ENCODE measurements at places on chromosomes 2 and 18.
A peak's percentile ranks its signal among the peaks of the same experiment; 100 is the strongest.

DNA sequence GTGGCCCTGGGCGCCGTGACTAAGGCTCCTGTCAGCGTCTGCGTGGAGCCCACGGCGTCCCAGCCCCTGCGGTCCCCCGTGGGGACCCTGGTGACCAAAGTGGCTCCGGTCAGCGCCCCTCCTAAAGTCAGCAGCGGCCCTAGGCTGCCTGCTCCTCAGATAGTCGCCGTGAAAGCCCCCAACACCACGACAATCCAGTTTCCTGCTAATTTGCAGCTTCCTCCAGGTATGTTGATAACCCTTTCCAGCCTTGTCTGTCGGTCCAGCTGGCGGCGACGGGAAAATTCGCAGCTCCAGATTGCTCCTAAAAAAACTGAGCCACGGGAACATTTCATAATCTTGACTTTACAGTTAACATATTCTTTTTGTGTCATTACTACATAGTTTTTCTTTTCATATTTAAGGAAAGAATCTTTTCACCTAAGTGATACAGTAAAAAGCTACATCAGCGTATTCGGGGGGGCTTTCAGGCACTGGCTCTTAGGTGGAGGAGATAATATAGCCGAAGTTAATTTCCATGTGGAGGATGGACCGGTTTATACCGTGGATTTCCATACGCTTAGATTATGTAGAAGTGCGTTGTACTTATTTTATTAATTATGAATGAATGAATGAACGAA lies 916 bp downstream of the TAF4B start:
- DNase-seq = peak; percentile 39

DNA sequence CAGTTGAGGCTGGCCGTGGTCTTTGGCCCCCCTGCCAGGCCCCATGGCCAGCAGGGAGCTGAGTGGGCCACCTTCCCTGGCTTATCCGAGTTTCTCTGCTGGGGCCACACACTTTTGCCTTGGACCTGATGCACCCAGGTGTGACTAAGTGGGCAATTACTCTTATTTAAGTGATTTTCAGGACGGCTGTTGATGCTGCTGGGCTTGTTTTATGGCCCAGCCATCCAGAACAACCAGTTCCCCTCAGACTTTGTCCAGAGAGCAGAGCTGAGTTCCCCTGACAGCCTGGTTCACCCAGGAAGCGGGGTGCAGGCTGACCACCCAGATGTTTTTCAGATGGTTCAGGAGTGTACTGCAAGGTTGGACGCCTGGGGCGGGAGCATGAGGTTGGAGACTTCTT lies 68.8 kb downstream of the GLI2 start:
- DNase-seq = no peak

DNA sequence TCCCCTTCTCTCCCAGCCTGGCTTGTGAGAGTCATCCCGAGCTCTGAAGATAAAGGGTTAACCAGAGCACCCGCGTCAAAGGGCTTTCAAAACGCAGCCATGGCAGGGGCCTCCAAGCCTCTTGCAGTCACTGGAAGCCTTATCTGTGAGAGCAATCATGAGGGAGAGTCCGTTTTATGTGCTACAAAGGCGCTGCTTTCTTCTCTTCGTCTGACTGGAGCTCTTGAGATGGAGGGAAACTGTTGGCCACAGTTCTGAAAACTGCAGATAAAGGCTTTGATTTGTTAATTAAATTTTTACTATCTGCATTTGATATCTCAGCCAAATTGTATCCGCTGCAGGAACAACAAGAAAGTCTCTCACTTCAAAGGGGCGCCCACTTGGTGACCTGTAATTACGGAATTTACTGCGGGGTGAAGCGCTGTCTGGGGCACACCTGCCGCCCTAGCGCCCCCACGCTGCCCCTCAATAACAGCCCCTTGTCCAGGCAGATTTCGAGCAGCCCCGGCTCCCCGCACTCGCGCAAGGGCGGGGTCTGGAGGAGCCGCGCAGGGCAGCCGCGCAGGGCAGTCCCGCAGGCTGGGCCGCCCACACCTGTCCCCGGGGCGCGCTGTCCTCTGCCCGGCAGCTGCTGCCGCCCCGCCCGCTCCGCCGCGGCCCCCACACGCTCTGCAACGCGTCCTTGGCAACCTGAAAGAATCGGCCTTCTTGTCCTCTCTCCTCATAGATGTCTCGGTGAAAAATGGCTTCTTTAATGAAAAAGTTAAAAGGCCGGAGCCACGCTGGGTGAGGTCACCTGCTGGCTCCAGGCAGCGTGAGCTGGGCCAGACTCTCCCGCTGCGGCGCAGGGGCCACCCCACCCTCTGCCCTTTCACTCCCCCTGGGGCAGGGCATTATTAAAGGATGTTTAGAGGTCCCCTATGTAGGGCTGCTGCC lies 217.9 kb downstream of the VAPA start:
- no peak for DNase-seq

DNA sequence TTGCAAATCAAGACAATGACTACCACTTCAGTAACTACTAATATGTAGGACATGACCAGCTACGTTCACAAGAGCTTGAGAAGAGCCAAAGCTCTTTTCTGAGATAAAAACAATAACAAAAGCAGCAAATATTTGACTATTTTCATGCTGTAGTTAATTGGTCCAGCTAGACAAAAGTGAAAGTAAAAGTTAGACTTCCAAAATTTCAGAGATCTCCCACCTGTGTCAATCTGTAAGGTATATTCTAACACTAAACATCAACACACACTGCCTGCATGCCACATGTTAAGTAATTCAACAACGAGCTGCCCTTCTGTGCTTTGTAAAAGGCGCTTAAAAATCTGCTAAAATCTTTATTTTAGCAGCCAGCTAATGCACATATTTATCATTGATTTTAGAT lies 185.9 kb downstream of the SLC39A10 start:
- no peak for DNase-seq

- no peak for DNase-seq
Measured at GRCh38 chr2:102230410-102230909, 43.6 kb downstream of the IL1RL2 start.

- no peak for DNase-seq
Measured at GRCh38 chr2:71952572-71953188, 195.0 kb downstream of the CYP26B1 start.

GRCh38 chr2:240596491-240596931 lies 10.0 kb downstream of the CAPN10 start:
- DNase-seq = no peak

DNA sequence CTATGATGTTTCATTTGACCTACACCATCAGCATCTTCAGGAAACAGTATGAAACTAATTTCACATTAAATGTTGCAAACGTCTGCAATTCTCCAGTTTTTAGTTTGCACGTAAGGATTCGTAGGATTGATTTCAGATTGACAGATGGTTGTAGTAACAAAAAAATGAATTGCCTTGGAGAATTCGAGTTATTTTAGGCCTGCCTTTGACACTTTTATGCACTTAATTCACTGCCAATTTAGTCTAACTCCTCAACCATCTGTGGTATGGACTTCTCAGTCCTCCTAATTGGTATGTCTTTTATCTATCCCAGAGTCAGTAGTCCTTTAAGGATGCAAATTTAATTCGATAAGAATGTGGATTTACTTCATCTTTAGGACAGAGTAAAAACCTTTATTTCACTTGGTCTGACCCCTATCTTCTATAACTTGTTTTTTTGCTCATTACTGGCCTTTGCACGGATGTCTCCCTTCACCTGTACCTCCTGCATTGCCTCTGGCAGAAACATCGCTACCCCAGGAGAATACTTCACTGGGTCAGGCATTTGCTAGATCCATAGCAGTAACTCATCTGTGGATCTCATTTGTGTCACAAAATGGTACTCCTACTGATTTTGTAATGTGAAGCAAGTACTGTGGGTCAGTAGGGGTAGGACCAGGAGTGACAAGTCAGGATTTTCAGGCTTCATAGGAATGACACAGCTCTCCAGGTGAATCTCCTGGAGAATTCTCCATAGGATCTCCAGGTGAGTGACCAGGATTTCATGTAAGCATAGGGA lies 3.9 kb downstream of the RPL37A start:
- no peak for DNase-seq

DNA sequence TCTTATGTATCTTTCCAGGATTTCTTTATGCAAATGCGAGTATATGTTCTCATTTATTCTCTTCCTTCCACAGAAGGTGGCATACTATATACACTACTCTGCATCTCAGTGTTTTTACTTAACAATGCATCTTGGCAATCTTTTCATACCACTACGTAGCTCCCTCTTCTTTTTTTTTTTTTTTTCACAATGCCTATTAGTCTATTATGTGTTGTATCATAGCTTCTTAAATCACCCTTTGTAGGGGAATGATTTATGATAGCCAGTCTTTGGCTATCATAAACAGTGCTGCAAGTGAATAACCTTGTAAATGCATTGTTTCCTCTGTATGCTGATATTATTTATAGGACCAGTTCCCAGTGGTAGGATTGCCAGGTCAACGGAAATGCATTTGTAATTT lies 204.2 kb downstream of the BABAM2 start:
- DNase-seq = no peak

GRCh38 chr2:223797037-223797436 lies 40.3 kb downstream of the AP1S3 start:
- no peak for DNase-seq

GRCh38 chr18:25136416-25137196 lies 215.4 kb downstream of the ZNF521 start:
- DNase-seq = no peak

DNA sequence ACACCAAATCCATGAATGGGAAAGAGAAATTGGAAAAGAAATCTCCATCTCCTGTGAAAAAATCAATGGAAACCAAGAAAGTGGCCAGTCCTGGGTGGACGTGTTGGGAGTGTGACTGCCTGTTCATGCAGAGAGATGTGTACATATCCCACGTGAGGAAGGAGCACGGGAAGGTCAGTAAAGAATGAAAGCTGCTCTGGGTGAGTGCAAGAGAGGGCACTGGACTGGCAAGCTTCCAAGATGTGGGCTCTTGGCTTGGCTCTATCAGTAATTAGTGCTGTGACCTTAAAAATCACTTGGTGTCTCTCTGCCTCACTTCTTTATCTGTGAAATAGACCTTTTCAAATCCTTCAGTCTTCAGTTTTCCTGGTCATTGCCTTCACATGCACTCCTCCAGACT lies 89.0 kb downstream of the ZNF532 start:
- no peak for DNase-seq

- peak; percentile 35 for DNase-seq
Measured at GRCh38 chr18:27713738-27714095, 463.2 kb downstream of the CDH2 start.

GRCh38 chr2:152560166-152560565 lies 157.1 kb downstream of the PRPF40A start:
- DNase-seq = peak; percentile 85

DNA sequence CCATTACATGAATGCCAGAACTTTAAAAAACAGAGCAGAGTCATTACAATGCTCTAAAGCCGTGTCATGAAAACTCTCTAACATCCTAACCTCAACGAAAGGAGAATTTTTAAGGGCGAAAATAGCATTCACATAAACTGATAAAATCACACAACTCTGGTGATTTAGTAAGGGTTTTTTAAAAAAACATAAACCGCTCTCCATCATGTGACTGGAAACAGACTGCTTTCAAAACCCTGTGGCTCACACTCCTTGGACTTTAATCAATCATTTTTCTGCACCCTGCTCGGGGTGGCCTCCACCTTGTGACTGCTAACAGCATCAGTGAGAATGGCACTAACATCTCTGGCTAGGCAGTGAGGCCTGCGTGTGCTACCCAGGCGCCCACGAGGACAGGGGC lies 12.1 kb downstream of the DOCK10 start:
- DNase-seq = no peak

GRCh38 chr18:50573679-50574078 lies 13.8 kb downstream of the MAPK4 start:
- DNase-seq = peak; percentile 19

DNA sequence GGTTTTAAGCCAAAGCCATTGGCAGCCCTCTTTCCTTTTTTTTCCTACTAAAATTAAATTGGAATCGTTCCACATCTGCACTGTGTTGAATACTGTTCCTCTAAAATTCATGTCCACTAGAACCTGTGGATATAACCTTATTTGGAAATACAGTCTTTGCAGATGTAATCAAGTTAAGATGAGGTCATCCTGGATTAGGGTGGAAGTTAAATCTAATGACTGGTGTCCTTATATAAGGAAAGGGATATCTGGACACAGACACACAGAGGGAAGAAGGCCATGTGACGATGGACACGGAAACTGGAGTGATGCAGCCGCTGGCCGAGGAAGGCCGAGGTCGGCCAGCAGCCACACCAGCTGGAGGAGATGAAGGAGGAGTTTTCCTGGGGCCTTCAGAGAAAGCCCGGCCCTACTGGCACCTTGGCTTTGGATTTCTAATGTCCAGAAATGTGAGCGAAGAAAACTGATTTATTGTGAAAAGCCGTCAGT lies 49.4 kb downstream of the LONRF2 start:
- DNase-seq = no peak

- DNase-seq = no peak
Measured at GRCh38 chr18:10893196-10893595, 256.2 kb downstream of the PIEZO2 start.

DNA sequence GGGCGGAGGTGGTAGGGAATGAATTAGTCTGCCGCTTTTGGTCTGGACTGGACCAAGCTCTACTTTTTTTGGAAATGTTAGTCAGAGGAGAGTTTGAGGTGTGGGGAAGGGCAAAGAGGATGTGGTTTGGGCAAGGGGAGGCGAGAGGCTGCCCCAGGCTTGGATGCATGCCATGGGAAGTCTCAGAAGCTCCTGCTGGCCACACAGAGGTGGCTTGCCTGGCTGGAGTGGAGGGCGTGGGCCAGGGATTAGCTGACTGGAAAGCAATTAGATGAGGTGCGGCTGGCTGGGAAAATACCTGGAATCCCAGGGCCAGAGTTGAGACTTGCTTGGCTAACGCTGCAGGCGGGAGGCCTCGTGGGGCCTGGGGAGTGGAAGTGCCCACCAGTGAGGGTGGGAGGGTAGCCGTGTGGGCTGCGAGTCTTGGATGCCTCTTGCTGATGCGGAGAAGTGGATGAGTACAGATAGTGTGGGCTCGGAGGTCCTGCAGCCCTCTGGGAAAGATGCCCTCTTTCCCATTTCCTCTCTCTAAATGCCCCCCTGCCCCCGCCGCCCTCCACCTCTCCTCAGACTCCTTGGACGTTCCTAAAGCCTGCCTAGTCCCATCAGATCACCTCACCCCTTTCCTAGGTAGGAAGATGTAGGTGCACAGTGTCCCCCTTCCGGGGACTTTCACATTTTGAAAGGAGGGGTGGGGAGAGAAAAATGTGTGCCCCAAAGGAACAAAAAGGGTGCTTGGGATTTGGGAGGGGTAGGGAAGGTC lies 117.6 kb downstream of the SMAD7 start:
- peak; percentile 90 for DNase-seq

DNA sequence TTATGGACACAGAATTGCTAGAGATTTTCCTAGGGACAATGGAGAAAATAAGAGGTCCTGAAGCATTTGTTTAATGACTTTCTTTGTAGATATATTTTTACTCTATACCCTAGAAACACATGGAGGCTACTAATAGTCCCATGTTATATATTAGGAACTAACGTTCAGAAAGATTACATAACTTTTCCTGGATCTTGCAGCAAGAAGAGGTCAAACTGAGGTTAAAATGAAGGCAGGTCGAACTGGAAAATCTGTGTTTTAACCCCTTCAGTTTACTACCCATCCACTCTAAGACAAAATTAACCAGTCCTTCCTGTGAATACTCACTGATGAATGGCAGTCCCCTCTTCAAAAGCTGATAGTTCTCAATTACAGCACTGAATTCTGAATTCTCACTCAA lies 1415.8 kb upstream of the CELF4 start:
- DNase-seq = no peak

All from ELR (cell line).